ENCODE measurements at places on chromosomes 5 and 9.

DNA sequence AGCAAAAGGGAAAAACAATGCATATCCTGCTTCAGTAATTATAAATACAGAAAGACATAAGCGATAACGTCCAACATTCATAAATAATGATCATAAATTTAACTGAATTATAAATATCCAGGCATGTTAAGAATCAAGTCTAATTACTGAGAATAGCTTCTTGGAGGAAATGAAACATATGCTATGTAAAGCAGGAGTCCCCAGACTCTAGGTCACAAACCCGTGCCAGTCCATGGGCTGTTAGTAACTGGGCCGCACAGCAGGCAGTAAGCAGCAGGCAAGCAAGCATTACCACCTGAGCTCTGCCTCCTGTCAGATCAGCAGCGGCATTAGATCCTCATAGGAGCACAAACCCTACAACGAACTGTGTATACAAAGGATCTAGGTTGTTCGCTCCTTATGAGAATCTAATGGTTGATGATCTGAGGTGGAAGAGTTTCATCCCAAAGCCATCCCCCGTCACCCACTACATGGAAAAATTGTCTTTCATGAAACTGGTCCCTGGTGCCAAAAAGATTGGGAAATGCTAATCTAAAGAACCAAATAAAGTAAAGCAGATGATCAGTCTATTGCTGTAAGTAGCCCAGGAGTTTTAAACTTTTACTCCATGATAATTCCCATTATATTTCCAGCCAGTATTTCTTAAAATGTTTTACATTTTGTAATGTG, 50.4 kb downstream of the CERT1 start:
- DNase-seq = no peak

DNA sequence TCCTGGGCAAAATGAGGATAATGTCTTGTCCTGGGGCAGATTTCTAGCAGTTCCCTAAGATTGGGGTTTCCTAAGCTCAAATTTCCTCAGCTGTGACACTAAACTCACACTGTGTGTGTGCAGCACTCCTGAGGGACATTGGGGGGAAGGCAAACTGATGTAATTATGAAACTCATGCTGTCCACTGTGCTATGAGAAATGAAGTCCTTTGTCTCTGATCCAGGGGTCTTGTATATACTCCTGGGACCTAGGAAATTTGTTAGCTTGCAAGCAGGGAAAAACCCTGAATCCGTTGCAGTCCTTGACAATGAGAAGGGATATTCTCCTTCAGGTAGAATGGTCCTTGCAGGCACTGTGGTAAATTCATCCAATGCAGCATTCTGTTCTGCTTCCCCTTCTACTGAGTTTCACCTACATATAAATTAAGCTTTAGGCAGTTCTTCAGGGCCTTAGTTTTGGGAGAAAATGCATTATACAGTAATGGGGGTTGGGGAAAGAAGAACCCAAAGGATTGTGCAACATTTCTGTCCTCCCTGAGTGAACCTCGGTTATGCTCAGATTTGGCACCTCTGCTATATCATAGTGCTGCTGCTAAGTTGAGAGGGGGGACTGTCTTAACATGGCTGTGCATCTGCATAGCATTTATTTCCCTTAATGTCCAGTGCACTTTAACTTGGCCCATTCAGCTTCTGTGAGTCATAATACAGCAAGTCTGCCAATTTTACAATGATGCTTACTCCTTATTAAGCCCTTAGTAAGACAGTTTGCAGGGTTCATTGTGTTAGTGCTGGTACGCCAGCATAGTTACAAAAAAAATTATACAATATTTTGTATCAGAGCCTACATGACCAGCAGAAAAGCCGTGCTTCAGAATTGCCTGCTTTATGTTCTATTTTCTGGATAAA, 80.2 kb downstream of the PJA2 start:
- peak; percentile 86 for DNase-seq

- DNase-seq = no peak
These were observed 44.9 kb upstream of the CDH18 start for GRCh38 chr5:20032896-20033295.

GRCh38 chr9:84424931-84425330, 84.4 kb upstream of the SLC28A3 start:
- DNase-seq = no peak

DNA sequence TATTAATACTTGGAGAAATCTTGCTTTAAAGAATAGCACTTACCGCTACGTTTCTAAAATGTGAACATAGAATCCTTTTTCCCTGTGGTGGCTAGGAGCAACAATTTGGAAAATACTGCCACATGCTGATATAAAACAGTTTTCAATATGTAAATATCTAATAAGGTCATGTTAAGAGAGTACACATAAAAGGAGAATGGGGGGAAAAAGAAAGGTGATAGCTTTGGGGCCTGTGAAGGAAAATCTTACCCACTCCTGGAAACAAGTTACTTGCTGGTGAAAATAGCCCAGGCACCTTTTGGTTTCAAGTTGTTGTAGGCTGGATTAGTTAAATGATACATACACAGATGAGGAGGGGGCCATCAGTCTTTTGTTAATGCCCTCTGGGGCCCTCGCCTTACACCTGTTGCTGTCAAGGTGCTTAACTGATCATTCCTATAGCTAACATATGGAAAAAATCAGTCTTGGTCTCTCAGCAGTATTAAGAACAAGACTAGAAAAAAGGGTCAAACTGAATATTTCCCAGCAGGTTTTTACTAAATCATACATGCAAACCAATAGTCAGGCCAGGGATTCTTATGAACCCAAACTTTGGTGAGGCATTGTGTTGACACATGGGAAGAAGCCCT, 24.1 kb downstream of the FYB1 start:
- no peak for DNase-seq

DNA sequence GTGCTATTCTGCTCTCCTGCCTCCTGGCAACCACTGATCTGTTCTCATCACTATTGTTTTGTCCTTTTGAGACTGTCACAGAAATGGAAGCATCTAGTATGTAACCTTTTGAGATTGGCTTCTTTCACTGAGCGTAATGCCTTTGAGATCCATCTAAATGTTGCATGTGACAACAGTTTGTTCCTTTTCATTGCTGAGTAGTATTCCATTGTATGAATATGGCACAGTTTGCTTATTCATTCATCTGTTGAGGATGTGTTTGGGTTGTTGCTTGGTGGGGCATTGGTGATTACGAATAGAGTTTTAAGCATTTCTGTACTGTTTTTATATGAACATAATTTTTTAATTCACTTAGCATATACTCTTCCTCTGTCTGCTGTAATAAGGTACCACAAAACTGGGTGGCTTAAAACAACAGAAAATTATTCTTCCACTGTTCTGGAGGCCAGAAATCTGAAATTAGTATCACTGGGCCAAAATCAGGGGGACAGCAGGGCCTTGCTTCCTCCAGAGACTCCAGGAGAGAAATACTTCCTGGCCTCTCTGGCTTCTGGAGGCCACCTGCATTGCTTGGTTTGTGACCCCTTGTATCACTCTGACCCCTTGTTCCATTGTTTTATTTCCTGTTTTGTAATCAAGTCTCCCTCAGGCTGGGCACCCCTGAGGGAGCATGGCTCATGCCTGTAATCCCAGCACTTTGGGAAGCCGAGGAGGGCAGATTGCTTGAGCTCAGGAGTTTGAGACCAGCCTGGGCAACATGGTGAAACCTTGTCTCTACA, 53.0 kb downstream of the EXOSC2 start:
- no peak for DNase-seq

DNA sequence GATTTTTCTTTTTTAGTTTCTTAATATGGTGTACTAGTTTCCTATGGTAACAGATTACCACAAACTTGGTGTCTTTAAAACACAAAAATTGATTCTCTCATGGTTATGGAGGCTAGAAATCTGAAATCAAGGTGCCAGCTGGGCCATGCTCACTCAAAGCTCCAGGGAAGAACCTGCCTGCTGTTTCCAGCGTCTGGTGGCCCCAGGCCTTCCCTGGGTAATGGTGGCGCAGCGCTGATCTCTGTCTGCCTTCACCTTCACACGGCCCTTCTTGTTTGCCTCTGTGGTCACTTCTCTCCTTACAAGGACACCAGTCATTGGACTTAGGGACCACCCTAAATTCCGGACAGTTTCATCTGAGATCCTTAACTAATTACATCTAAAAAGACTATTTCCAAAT, 70.5 kb upstream of the GFPT2 start:
- no peak for DNase-seq
